ENCODE measurements at places on chromosomes 7 and 10. TPM values are rescaled to one million over a fixed set of nuclear protein-coding genes. Genes with fewer than 3 reads are reported as not detected.

GRCh38 chr10:125283191-125283835 is 123.0 kb upstream of the CTBP2 start:
- DNase-seq = no peak
- H3K27ac ChIP-seq = no peak overlapping the region
- H3K4me1 ChIP-seq = no peaks in the 10 kb centered on the region

DNA sequence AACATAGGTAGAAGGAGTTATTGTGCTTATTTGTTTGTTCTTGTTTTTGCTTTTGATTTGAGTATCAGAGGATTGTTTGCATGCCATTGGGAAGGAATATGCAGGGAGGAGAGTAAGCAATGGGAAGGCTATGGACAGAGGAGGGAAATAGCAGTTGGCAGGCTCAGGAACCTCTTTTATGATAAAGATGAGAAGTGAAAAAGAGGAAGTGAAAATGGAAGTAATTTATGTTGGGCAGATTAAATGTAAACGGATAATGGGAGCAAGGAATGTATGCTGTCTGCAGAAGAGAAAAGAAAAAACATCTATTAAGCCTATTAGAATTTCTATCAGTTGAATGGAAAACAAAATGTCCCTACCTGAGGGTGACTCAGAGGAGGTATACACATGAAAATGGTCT is 90.1 kb upstream of the NPSR1 start:
- H3K27me3 ChIP-seq = no peaks in the 10 kb centered on the region
- no peaks in the 10 kb centered on the region for H3K36me3 ChIP-seq
- DNase-seq = no peak
- H3K4me3 ChIP-seq = no peak overlapping the region

GRCh38 chr7:93856323-93856722 is 34.2 kb downstream of the TFPI2 start:
- DNase-seq = no peak
- no peaks in the 10 kb centered on the region for H3K27me3 ChIP-seq
- H3K27ac ChIP-seq = no peak overlapping the region
- H3K36me3 ChIP-seq = no peaks in the 10 kb centered on the region

DNA sequence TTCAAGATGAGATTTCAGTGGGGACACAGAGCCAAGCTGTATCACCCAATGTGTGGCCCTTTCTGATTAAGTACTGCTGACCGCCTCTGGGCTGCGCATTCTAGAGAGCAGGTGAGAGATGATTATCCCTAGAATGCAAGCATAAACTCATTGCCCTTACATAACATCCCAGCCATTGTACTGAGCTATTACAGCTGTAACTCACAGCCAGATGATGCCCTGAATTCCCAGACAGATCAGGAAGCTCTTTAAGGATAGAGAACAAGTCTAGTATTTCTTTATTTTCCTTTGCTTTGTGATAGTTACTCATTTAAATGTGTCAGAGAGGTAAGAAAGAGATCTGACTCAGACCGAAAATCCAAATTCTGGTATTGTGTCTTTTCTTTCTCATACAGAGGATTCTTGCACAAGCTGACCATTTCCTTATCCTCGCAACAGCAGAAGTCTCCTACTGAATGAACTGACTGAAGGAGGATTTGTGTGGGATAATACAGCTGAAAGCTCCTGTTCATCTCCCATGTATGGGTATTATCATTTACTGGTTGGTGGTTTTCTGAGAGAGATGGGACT is 58.4 kb downstream of the ZNF22 start:
- no peaks in the 10 kb centered on the region for H3K4me1 ChIP-seq
- no peak for DNase-seq
- H3K27ac ChIP-seq = no peak overlapping the region
- no peaks in the 10 kb centered on the region for H3K36me3 ChIP-seq
- H3K27me3 ChIP-seq = no peaks in the 10 kb centered on the region

DNA sequence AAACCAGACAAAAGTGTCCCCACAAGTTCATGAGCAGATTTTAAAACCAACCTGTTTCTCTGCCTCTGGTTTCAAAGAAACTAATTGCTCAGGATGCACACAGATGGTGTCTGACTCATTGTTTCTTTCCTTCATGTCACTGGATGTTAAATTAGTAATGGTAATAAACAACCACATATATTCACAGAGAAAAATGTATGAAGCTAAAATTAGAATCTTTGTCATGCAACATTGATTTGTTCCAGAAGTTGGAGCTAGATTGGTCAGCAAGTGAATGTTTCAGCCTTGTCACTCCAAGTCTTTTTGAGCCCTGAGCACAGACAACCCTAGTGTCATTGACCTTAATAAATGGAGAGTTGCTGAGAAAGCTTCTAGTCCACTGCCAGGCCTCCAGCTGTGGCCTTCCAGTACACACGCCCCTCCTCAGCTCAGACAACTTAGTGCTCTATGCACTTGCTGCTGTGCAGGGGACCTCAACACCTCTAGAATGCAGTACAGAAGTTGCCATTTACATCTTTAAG is 175.9 kb downstream of the CCDC71L start:
- H3K4me1 ChIP-seq = peaks cover 25% of the 10 kb centered on the region
- H3K36me3 ChIP-seq = no peaks in the 10 kb centered on the region
- H3K27ac ChIP-seq = peak overlapping the region; percentile 76
- no peak for DNase-seq

DNA sequence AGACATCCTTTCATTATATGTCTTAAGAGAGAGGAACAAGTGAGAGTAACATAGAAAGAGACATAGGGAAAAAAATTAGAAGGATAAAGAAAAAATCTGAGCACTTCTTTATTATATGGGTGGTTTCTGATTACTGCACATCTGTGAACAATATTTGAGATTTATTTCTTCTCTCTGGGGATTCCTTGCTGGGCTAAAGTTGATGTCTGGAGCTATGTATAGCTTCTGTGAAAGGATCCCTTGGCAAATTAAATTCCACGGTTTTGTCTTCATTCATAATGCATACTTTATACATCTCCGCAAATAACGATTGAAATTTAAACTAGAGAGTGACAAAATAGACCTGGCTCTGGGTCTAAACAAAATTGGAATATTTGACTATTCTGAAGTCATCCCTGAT is 232.2 kb upstream of the CTBP2 start:
- no peak for DNase-seq
- peaks cover 5% of the 10 kb centered on the region for H3K27me3 ChIP-seq
- no peaks in the 10 kb centered on the region for H3K36me3 ChIP-seq
- H3K4me3 ChIP-seq = no peak overlapping the region

DNA sequence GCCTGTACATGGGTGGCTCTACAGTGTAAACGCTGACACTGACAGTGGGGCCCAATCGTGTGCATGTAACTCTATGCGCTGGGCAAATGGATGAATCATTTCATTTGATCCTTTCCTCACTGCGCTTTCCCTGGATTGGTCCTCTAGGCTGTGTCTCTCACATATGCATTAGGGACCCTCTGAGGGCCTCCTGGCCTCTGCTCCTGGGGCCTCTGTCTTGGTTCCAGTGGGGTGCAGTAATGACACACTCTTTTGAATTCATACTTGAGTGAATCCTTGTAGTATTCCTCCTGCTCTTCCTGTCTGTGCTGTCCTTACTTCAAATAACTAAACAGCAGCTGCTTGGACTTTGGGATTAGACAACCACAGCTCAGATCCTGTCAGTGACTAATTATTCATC is 176.5 kb upstream of the ADO start:
- H3K4me1 ChIP-seq = no peaks in the 10 kb centered on the region
- H3K4me3 ChIP-seq = no peak overlapping the region
- DNase-seq = no peak

DNA sequence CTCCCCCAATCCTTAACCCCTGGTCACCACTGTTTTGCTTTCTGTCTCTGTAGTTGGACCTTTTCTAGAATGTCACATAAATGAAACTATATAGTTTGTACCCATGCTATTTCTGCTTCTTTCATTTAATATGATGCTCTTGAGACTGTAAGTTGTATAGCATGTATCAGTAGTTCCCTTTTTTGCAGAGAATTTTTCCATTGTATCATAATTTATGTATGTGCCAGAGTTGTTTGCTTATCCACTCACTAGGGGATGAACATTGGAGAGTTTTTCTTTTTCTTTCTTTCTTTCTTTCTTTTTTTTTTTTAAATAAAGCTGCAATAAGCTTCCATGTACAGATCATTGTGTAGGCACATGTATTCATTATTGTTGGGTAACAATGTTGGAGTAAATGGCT is 544.8 kb downstream of the CNTNAP2 start:
- H3K27me3 ChIP-seq = no peaks in the 10 kb centered on the region
- DNase-seq = no peak
- no peaks in the 10 kb centered on the region for H3K4me1 ChIP-seq
- H3K36me3 ChIP-seq = no peaks in the 10 kb centered on the region

DNA sequence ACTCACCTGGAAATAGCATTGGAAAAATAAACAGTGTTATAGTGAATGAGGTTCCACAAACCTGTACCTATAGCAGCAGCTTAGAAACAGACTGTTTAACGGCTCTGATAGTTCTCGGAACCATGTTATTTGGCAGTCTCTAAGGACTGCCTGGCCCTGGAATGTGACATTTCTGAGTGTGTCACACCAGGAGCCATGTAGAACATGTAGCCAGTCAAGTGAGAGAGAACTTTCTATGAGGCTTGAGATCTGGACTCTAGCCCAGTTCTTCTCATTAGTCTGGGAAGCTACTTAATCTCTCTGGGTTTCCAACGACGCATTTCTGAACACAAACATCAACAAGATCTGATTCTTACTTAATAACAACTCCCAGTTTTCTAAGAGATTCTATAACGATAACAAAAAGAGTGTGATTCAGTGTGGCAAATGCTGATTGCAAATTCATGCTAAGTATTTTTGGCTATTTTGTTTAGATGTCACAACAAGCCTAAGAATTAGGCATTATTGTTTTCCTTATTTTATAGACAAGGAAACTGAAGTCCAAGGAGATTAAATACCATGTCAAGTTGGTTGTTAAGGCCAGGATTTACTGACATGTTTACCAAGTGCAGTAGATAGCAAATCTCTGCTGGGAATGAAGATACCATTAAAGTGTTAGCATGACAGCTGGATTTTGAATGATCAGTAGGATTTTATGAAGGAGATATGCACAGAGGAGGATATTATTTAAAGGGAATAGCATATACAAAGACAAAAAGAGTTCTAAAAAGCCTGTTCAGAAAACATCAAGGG is 47.2 kb downstream of the APBB1IP start:
- H3K4me3 ChIP-seq = no peak overlapping the region
- H3K27ac ChIP-seq = no peak overlapping the region
- no peaks in the 10 kb centered on the region for H3K4me1 ChIP-seq
- no peaks in the 10 kb centered on the region for H3K27me3 ChIP-seq
- no peak for DNase-seq

DNA sequence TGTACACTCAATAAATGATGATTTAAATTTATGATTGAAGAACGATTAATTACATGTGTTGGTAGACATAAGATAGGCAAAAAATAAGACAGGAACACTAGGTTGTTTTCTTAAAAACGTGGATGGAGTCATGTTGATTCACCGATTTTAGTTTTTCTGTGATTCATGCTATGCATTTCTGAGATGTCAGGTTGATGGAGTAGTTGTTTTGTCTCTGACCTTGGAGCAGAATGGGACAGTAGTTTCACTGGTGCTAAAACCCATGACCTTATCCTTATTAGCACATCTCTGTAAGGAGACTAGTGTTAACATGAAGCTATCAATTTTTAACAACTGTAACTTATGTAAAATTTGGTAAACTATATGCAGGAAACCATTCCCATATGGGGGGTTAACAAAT is 611.6 kb upstream of the FZD8 start:
- H3K4me1 ChIP-seq = no peaks in the 10 kb centered on the region
- H3K27ac ChIP-seq = no peak overlapping the region
- H3K36me3 ChIP-seq = no peaks in the 10 kb centered on the region
- H3K27me3 ChIP-seq = no peaks in the 10 kb centered on the region
- DNase-seq = no peak

DNA sequence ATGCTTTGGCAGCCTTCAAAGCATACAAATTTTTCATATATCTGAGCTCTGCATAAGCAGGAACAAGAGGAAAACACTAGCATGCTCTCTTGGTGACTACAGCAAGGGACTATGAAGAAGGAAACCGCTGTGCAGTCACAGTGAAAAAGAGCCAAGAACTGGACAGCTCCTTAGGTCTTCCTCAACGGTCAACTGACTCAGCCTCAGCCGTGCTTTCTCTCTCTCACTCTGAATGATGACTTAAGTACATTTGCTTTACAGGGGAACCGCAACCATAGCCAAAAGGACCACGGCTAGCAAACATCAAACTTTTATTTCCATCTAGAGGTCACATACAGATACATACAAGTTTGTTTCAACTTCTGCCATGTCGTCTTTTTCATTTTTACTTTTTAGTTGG is 69.9 kb downstream of the HYCC1 start:
- H3K36me3 ChIP-seq = peaks cover 22% of the 10 kb centered on the region
- H3K27me3 ChIP-seq = no peaks in the 10 kb centered on the region
- no peak overlapping the region for H3K27ac ChIP-seq
- H3K4me1 ChIP-seq = peaks cover 4% of the 10 kb centered on the region
- no peak for DNase-seq
- no peak overlapping the region for H3K4me3 ChIP-seq

DNA sequence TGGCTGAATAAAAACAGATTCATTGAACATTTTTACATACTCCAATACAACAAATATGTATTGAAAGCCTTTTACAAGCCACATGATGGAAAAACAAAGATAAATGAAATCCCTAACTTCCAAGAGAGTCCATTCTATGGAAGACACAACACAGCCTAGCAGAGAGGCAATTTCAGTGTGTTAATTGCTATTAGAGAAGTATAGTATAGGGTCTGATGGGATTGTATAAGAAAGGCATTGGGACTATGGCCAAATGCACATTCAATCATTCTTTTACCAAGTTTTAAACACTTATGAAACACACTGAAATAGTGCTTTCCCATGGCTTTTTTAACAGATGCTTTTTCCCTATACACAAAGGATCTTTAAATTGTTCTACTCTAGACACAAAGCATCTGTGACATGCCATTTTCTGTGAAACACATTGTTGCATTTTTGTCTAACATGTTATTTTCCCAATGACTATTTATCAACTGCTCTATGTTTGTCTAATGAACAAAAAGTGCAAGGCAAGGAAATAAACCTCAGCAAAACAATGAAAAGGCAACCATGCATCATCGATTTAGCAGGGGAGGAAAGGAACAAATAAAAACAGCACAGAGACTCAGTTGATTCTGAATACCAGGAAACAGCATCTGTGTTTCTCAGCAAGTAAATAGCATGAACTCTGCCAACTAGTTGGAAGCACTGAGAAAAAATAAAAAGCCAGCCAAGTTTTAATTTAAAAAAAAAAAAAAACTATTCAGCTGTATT is 42.4 kb upstream of the PHYHIPL start:
- no peaks in the 10 kb centered on the region for H3K36me3 ChIP-seq
- no peak overlapping the region for H3K4me3 ChIP-seq
- no peaks in the 10 kb centered on the region for H3K27me3 ChIP-seq
- DNase-seq = no peak

The DEPP1 gene
- 28.2 TPM for total RNA-seq

The NAT16 gene
- not detected for total RNA-seq
